AML-193 (cell line): ENCODE measurements at places on chromosomes 7 and 10.
A peak's percentile ranks its signal among the peaks of the same experiment; 100 is the strongest.

DNA sequence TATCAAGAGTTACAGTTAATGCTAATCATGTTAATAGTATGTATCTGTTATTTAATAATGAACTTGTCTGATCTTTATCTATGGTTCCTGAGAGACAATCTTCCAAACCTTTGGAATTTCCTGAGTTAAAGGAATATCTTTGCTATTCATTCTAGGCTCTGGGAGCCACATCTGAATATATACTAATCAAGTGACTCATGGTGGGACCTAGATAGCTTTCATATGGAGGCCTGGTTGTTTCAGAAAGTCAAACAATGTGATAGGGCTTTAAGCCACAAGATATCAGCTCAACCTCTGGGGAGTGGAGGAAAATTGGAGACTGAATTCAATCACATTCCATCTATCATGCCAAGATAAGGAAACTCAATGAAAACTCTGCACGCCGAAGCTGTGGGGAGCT, 746.4 kb downstream of the TNS3 start:
- no peak for DNase-seq

- no peak for DNase-seq
These were observed 65.4 kb upstream of the PDCD4 start for GRCh38 chr10:110806335-110806734.

DNA sequence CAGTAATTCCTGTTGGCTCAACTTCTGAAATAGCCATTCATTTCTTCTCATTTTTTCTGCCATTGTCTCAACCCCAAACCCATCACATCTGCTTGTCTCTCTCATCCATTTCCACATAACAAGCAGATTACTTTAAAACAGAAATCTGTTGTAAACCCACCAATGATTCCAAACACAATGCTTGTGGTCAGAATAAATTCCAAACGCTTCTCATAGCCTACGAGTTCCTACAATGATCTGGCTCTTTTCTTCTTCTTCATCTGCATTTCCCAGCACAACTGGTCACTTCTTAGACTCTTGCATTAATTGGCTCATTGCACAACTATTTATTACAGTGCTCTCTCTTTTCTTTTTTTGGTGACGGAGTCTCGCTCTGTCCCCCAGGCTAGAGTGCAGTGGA, 364.1 kb downstream of the GATA3 start:
- no peak for DNase-seq

DNA sequence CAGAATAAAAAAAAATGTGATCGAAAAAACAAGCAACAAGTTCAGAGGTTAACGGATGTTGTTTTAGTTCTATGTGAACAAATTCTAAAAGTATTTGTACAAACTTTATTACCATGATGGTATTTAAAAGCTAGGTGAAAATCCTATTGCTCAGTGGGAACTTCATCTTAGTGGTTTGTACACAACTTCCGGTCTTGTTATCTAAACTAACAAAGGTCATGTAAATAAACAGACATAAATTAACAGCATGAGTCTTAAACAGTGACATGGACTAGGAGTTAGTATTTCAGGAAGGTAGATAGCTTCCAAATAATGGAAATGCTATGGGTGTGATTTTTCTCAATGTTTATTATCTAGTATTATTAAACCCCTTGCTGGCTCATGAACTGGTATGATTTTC, 83.8 kb downstream of the SPAG6 start:
- DNase-seq = no peak

DNA sequence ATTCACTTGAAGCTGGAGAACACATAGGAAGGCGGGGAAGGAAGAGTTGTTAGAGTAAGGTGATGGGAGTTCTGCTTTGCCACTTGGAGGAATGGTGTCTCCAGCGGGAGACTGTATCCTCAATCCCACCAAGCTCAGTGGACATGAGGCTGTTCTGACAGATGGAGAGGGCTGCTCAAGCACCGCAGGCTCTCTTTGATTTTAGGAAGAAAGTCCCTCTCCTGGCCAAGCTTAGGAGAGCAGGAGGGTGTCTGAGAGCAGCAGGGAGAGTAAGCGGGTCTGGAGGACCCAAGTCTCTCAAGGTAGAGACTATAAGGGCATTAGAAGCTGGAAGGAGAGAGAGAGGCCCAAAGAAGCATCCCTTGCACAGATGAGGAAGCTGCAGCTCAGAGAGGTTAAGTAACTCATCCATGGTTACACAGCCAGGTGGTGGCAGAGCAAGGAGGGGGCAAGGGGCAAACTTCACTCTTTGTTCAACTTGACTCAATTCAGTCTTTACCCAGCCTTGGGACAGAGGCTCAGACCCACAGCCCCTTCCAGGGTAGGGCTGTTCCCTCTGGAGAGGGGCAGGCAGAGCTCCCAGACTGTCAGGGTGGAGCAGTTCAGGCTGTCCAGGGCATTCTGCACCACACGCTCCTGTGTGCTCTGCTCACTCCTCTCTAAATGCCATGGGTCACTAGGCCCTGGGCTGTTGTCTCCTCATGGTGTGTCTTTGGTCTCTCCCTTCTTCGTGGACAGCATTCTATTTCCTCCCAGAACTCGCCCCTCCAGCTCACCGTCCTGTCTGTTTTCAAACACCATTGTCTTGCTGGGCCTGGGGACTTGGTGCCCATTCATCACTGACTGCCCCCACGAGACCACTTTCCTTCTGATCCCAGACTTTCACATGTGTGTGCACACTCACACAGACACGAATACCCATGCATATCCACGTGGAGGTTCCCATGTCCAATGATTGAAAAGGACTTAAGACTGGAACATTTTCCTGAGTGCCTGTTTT, 8.9 kb downstream of the CHAT start:
- no peak for DNase-seq

DNA sequence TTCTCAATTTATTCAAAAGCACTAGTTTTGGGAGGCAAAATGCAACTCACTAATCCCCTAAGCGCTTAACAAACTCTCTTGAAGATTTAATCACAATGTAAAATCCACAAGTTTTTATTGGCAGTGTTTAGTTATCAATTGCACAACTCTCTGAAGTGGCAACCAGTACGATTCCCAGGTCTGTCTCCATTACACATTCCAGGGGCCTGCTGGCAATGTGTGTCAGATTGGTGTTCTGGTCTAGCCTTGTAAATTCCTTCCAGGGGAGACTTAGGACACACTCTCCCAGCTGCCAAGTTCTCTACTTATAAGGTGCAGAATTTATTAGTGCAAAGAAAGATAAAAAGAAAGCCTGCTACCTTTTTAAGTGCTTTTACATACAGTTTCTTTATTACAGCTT, 164.7 kb upstream of the HPS1 start:
- no peak for DNase-seq

GRCh38 chr7:30093420-30093952, 41.3 kb upstream of the MTURN start:
- DNase-seq = no peak

GRCh38 chr7:73871163-73872011, 10.4 kb downstream of the TMEM270 start:
- DNase-seq = no peak

- no peak for DNase-seq
These were observed 49.3 kb downstream of the HIP1 start for GRCh38 chr7:75689246-75690099.

GRCh38 chr10:34024282-34024681, 689.8 kb upstream of the NRP1 start:
- no peak for DNase-seq

GRCh38 chr7:128948312-128948973, 10.7 kb downstream of the IRF5 start:
- DNase-seq = peak; percentile 31

DNA sequence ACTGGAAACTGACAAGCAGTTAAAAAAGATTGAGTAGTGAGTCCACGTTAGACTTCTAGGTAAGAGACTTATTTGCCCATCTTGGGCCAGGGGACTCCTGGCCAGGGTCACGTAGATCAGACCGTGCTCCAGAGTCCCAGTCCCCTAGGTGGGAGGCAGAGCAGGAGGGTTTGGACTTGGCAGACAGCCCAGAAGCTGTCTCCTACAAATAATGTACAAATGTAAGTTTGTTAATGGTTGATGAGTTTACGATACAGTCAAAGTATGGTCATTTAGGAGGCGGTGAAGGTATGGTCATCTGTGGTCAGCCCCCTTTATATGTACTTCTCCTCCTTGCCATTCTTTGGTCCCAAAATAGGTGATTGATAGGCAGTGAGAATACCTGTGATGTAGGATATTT, 28.2 kb downstream of the INPP5F start:
- DNase-seq = no peak

DNA sequence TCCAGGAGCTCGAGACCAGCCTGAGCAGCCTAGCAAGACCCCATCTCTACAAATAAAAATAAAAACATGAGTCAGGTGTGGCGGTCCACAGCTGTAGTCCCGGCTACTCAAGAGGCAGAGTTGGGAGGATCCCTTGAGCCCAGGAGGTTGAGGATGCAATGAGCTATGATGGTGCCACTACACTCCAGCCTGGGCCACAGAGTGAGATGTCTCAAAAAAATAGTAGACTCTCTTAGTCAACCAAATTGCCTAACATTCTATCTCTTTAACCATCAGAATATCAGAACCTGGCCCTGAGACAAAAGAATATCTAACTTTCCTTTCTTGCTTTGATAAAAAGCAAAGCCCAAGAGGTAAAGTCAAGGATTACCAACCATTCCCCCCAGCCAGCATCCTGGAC, 35.0 kb upstream of the CUX1 start:
- no peak for DNase-seq

GRCh38 chr7:132557489-132558044, 18.7 kb downstream of the PLXNA4 start:
- peak; percentile 3 for DNase-seq

DNA sequence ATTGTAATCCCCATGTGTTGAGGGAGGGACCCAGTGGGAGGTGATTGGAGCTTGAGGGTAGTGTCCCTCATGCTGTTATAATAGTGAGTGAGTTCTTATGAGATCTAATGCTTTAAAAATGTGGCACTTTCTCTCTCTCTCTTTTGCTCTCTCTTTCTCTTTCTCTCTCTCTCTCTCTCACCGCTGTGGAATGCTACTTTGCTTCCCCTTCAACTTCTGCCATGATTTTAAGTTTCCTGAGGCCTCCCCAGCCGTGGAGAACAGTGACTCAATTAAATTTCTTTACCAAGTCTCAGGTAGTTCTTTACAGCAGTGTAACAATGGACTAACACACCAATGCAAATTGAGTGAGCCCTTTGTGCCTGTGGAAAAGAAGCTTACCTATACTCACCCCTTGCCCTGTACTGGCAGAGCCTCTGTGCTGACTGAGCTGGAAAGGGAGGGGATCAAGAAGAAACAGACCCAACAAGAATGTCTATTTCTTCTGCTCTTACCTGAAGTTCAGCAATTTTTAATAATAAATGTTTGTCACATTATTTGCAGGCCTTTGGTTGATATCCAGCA, 642.5 kb upstream of the KCND2 start:
- DNase-seq = no peak

DNA sequence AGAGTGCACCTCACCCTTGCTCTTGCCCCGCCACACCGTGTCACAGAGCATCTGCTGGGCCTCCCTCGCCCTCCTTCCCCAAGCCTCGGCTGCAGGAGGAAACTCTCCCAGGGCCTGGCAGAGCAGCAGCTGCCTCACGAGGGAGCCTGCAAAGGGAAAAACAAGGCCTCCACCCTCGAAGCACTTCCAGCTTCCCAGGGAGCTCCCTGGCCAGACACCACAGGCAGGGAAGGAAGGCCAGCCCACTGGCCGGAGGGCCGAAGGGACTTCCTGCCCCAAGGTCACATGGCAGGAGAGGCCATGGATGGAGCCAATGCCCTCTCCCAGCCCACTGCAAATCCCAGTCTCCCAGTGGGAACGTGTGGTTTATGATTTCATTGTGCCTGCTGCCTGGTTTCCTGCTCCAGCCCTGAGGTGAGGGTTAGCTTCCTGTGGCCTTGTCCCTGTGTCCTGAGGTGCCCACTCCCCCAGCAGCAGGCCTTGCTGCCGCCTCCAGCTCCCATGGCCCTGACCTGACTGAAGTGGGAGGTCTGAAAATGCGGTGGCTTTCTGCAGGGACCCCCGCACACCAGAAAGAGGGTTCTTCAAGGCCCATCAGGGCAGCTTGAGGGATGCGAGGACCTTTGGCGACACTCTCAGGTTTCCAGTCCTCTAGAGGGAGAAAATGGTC, 100.5 kb upstream of the PPIF start:
- DNase-seq = no peak

DNA sequence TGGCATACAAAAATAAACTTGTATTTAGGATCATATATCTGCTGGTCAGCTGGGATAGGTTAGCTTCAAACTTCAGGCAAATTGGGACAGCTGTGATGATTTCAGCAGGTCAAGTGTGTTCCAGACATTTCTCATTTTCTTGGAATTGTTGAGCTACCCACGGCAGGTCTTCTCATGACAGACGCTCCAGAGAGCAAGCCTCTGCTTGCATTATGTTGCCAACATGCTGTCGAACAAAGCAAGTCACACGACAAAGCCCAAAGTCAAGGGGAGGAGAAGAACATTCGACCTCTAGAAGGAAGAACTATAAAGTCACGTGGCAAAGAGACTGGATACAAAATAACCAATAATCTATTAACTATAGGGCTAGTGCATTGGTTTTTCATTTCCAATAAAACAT, 103.5 kb downstream of the RAB18 start:
- DNase-seq = no peak

- no peak for DNase-seq
These were observed 18.6 kb downstream of the CUL1 start for GRCh38 chr7:148717266-148717793.

- DNase-seq = no peak
These were observed 1132.0 kb upstream of the LRRTM3 start for GRCh38 chr10:65793738-65794425.

GRCh38 chr7:28182071-28182471, 1.5 kb upstream of the JAZF1 start:
- DNase-seq = no peak

DNA sequence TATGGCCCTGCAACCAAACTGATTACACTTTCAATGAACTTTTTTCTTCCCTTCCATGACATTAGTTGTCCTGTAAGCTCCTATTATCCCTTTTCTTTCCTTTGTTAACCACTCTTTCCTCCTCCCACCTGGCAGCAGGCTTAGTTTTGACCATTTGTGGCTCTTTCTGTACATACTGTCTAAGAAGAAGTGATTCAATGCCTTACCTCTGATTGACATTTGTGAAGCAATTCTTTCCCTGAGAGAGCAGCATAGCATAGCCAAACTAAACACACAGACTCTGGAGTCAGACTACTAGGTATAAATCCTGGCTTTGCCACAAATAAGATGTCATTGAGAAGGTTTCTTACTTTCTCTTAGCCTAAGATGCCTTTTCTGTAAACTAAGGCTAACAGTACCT, 48.9 kb downstream of the AHR start:
- no peak for DNase-seq

DNA sequence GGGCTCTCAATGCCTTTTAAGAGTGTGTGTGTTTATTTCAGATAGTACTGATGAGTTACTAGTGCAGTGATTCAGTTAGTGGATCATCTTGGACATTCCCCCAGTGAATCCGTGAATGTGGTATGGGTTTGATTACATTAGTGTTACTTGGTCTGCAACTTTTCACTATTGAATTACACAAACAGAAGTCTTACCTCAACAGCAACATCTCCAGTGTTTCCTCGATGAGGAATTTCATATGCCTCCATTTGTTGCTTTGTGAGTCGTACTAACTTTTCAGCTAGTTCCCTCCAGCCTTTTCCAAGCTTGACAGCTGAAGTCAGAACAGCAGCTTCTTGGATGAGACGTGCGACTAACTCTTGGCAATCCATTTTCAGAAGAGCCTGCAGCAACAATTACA, 63.2 kb downstream of the MACC1 start:
- no peak for DNase-seq

GRCh38 chr7:130359276-130359857, 14.8 kb downstream of the CPA5 start:
- DNase-seq = no peak
